Endothelial cell (in vitro differentiated cells): ENCODE measurements at places on chromosomes 16 and 17.

DNA sequence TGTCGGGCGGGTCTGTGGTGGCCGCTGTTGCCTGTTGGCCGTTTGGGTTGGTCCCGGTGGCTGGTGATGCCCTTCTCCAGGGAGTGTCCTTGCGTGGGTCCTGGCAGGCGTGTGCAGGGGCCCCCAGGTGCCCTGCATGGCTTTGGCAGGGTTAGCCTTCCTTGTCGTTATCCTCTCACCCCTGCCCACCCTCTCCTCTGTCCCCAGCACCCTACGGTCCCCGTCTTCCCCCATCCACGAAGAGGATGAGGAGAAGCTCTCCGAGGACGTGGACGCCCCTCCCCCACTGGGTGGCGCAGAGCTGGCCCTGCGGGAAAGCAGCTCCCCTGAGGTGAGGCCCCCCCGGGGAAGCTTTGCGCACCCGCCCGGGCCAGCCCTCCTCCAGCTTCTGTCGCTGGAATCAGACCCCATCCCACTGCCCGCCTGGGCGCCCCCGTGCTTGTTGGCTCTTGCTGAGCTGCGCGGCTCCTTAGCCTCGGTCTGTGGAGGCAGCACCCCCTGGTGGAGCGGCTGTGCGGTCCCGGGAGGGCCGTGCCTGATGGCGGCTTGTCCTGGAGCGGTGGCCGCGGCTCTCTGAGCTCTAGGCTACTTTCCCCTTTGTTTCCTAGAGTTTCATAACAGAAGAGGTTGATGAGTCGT is 10.6 kb upstream of the NUDT16L1 start:
- DNase-seq: peak; percentile 65

- DNase-seq: no peak
Measured at GRCh38 chr17:79969906-79970305, 65.8 kb downstream of the TBC1D16 start.

DNA sequence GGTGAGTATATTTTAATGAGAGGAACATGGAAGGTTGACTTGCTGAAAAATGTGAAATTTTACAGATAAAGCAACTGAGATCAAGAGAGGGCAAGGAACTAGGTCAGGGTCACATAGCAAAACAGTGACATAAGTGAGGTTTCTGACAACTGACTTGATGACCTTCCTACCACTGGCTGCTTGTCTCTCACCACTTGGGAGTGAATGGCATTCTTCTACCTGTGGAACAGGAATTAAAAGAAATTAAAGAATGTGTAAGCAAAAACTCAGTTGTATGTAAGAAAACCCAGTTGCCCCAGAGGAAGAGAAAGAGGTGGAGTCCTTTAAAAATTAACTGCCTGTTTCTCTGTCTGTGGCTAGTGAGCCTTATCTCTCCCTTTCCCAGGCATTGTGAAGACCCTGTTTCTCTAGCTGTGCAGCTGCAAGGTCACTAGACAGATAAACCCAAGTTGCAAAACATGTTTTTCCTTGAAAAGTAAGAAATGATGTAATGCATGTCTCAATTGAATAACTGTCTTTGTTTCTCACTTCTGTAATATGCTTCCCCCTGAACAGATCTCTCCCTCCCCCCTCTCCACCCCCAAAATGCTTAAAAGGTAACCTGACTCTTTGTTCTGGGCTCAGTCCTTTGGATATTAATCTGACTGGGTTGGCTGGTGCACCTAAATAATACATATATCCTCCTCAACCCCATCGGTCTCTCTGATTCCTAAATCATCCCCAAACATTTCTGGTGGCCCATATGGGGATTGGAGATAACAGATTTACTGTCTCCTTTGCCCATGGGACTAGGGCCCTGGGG is 23.4 kb downstream of the ACSM1 start:
- no peak for DNase-seq

- DNase-seq: no peak
Measured at GRCh38 chr17:47285003-47285402, 31.4 kb downstream of the ITGB3 start.

- no peak for DNase-seq
Measured at GRCh38 chr17:7392696-7393612, 1.4 kb downstream of the PLSCR3 start.

GRCh38 chr16:12600536-12601256 is 203.0 kb downstream of the CPPED1 start:
- DNase-seq: no peak

GRCh38 chr17:2393954-2394749 is 6.7 kb downstream of the MNT start:
- DNase-seq: no peak

- no peak for DNase-seq
Measured at GRCh38 chr17:72622661-72623433, 469.6 kb downstream of the SLC39A11 start.

DNA sequence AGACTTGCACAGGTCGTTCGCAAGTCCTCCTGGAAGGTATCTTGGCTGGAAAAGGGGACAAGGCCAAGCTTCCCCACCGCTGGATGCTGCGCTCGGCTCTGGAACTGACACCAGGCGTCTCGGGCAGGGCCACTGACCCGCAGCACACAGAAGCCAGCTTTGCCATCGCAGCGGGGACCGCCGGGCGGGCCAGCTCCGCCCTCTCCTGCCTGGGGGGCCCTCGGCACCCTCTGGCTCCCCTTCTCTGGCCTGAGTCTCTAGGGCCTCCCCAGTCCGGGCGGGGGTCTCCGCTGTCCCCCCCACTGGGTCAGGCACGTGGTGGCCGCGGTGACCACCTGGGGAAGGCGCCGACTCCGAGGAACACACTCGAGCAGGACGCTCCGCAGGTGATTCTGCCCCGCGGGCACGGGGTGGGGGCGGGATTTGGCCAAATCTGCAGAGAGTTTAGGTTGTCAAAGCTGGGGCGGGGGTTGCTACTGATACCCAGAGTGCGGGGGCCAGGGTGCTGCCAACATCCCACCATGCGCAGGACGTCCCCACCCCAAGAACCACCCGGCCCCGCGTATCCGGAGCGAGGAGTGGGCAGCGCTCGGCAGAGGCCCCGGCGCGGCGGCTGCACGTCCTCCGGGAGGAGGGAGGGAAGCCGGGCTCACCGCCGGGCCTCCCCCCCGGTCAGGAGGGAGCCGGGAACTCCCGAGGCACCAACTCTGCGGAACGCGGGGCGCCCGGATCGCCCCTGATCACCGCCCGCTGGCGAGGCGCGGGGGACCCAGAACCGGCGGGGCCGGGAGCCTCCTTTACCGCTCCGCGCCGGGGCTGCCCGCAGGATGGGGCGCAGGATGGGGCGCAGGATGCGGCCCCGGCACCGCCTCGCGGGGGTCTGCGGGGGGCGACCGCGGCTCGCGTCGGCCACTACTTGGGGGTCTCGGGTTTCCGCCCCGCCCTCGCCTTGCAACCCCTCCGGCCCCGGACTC is 744 bp upstream of the METRNL start:
- peak; percentile 27 for DNase-seq

DNA sequence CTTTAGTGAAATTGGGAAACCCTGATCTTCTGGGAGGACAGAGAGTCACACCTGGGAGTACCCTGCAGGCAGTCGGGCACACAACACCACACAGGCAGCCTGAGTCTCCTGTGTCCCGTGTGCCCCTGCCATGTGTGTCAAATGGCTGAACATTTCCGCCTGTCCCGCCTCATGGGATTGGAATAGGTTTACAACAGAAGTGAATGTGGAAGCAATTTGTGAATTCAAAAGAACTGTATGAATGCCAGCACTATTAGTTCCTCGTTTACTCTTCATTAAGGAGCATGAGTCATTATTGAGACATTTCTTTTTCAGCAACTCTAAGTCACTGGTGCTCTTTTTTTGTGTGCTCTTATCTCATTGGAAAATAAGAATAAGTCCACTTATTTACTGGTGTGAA is 226.5 kb downstream of the PMP22 start:
- DNase-seq: no peak

- DNase-seq: no peak
Measured at GRCh38 chr17:17057057-17057551, 14.8 kb downstream of the MPRIP start.

- no peak for DNase-seq
Measured at GRCh38 chr17:29038085-29038795, 4.7 kb upstream of the PIPOX start.
